ENCODE measurements at places on chromosomes 2 and 18. TPM values are rescaled to one million over a fixed set of nuclear protein-coding genes. Genes with fewer than 3 reads are reported as not detected.

DNA sequence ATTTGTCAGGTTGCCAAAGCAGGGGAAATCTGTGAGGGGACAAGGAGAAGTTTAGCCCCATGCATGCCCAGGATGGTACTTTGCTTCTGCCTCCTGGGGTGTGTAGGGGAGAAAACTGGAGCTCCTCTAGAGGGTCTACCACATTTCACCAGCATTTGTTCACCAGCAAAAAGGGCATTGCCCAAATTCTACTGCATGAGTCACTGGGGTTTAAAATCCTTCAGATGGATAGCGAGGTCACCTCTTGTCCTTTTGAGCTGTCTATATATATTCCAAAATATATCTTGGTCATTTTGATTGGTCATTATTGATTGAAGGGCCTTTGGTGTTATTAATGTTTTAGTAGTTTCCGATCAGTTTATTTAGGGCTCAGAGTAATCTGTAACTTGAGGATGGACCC lies 18.7 kb downstream of the FHOD3 start:
- DNase-seq, result no peak

GRCh38 chr2:113922784-113923183 lies 32.9 kb downstream of the ACTR3 start:
- DNase-seq, result no peak

- DNase-seq, result no peak
Observed at GRCh38 chr2:221546505-221547225, 25.4 kb downstream of the EPHA4 start.

DNA sequence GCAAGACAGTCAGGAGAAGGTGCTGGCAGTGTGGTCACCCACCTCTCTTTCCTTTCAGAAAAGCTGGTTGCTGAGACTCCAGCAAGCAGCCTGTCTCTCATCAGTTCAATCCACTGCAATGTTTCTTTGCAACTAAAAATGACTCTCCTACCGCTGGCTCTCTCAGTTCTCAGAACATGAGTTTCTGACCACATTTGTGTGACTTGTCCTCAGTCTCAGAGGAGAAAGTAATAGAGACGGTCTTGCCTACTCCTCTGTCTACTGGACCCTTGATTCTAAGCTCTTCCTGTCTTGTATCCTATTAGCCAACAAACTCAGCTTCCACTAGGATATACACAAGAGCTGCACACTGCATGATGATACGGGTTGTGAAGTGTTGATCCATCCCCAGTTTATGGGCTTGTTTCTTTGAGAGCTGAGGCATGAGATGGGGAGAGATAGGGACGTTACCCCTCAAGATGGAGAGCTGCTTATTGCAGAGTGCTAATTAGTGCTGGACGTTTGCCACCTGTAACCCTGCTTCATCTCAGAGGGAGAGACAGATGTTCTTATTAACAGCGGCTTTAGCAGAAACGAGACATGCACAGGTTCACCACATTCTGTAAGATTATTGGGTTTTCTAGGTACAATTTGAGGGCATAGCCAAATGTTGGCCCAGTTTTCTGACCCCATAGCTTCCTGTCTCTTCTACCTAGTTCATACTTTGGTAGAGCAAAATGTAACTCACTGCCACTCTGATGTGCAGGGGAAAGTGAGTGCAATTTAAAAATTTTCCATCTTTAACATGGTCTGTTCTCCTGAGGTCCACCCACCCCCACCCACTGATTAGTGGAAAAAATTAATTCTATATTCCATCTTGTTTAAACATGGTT lies 32.4 kb upstream of the YWHAQ start:
- no peak for DNase-seq

GRCh38 chr2:110873056-110873502 lies 140.7 kb downstream of the ACOXL start:
- DNase-seq, result no peak

GRCh38 chr2:31813016-31813415 lies 197.8 kb downstream of the MEMO1 start:
- DNase-seq, result no peak

- DNase-seq, result no peak
Observed at GRCh38 chr2:84362541-84362940, 96.5 kb downstream of the SUCLG1 start.

GRCh38 chr2:69917852-69918251 lies 2.9 kb downstream of the MXD1 start:
- no peak for DNase-seq

GRCh38 chr2:110995911-110996310 lies 124.8 kb upstream of the BCL2L11 start:
- no peak for DNase-seq

DNA sequence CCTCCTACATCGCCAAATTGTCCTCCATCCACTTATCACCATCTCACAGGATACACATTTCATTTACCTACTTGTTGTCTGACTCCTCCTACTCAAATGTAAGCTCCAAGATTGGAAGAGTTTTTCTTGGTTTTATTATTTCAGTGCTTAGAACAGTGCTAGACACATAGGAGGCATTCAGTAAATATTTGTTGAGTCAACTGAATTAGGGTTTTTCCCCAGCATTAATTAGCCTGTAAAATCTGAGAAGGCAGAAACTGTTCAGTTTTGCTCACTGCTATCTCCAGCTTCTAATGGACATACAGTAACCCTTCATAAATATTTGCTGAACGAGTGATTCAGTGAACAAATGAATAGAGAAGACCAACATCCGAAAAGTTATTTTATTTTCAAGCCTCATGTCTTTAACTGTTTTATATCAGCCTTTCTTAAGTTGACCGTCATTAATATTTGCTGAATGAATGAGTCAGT lies 800 bp downstream of the TTC21B start:
- DNase-seq, result no peak

DNA sequence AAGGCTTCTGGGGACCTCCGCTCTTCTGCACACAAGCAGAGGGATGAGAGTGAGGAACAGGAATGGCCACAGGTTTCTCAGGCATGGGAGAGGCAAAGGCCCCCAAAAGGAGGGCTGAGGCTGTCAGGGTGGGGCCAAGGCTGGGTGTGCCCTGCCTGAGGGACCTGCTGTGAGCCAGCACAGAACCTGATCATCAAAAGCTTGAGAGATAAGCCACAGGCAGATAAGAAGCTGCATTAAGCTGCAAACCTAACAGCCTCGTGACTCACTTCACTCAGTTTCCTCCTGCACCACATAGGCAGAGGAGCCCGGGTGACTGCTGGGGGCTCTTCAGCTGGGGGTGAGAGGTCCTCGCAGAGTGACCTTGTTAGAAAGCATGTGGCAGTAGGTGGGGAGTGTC lies 64.5 kb upstream of the LAPTM4A start:
- DNase-seq, result no peak

DNA sequence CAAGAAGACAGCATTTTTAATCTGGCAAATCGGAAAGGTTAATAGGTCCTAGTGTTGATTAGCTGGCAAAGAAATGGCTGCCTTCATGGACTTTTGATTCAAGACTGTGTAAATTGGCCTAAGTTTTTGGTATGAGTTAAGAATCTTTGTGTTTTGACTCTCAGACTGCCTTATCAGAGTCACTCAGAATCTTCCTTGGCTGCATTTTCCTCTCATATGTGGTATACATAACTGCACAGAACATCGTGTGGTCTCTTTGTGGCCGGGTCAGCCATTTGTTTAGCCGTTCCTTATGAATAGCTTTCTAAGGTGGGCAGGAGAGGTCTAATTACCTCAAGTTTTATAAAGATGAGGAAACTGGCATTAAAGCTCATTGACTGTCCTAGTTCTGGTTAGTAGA lies 30.1 kb downstream of the CAB39 start:
- no peak for DNase-seq

DNA sequence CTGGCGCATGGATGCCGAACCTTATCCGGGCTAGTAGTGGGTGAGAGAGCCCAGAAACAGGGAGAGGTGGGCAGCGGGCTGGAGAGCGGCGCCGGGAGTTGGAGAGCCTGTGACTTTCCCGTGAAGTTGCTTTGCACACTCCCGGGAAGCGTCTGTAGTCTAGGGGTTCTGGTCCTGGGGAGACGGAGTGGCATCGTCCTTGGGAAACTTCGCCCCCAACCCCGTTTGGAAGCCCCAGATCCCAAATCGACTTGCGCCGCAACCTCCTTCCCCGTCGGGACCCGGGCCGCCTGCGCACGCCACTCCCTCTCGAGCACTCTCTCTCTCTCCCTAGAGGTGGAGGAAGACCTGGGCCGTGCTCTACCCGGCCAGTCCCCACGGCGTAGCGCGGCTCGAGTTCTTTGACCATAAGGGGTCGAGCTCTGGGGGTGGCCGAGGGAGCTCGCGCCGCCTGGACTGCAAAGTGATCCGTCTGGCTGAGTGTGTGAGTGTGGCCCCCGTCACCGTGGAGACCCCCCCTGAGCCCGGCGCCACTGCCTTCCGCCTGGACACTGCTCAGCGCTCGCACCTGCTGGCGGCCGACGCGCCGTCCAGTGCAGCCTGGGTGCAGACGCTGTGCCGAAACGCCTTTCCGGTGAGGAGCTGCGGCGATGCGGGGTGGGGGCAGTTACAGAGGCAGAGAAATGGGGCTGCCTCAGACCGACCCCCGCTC lies 456 bp downstream of the DOK1 start:
- DNase-seq, result no peak

DNA sequence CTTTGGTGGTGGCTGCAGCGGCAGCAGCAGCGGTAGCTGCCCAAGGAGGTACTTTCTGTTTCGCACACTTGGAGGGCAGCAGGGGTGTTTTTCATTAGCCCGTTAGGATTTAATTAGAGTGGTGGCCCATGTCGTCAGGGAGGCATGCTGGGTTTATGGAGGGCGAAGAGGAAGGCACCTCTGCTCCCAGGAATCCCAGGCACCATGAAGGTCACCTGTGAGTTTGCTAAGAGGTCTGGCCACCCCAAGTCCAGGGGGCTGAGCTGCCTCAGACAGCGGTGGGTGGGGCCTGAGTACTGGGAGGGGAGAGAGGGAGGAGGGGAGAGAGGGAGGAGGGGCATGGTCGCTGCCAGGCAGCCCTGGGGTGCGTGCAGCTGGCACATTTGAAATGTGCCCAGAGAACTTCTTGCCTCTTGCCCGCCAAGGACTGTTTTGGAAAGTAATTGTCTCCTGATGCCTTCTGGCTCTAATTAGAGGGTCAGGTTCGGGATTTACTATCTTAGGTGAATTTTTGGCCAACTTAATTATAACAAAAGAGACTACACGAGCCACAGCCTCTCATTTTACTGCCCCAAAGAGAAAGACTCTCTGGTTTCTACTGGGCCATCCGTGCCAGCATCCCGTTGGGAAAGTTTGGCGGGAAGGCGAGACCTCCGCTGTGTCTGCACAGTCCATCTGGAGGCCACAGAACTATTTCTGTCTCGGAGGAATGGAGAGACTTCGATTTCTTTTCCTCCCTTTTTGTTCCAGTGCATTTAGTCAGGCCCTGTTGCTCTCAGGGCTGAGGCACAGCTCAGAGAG lies 62.0 kb downstream of the GLI2 start:
- no peak for DNase-seq

- no peak for DNase-seq
Observed at GRCh38 chr2:105929516-105929915, 184.8 kb downstream of the NCK2 start.

DNA sequence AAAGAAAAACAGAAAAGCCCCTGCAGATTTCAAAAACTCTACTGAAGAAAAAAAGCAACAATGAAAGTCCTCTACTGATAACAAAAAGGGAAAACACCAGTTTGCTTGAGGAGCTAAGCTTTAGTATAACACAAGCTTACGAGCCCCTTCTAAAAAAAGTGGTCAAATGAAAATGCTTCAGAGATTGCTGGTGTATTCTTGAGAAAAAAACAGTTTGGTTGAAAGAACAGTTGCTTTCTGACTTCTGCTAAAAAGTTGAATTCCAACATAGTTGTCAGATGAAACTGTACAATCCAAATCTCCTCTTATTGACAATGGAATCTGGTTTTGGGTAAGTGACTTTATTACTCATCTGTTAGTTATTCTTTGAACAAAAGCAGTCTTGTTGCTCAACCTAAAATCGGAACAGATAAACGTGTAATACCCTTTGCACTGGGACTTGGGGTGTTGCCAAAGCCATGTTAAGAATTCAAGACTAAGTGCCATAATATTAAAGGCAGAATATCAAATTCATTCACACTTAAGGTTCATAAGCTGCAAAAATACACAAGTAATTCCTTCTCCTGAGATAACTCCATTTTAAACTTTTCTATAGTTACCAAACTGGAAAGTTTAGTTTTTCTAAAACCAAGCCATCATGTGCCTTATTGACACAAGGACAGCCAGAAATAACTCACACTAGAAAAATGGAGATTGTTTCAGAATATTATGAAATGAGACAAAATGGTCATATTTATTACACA lies 45.3 kb upstream of the SPAG16 start:
- no peak for DNase-seq

GRCh38 chr2:98937906-98938305 lies 1.9 kb upstream of the CRACDL start:
- DNase-seq, result no peak

GRCh38 chr2:71156573-71156972 lies 26.1 kb downstream of the MPHOSPH10 start:
- DNase-seq, result no peak

DNA sequence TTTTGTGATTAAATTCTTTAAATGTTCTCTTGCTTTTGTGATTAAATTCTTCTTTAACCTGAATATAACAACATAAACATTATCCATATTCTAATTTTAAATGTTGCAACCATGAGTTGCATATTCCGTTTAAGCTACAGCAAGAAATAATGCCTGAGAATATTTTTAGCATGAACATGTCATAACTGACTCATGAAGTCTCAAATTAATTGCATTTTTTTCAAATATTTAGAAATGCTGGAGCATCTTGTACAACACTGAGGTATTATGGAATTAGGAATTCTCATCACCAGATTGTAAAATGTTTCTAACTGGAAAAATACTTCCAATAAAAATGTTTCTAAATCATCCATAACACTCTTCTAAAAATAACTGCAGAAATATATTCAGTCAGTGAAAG lies 14.7 kb downstream of the ROCK2 start:
- no peak for DNase-seq

KCNJ3 gene
- not detected for total RNA-seq

EXOC6B gene
- 57.7 TPM for total RNA-seq

RMND5A gene
- total RNA-seq, result 44.9 TPM

All from esophagus squamous epithelium (tissue), 5 donors.